ENCODE measurements at places on chromosomes 6 and 20.

GRCh38 chr6:81820980-81821379, 68.5 kb upstream of the TENT5A start:
- DNase-seq = no peak

DNA sequence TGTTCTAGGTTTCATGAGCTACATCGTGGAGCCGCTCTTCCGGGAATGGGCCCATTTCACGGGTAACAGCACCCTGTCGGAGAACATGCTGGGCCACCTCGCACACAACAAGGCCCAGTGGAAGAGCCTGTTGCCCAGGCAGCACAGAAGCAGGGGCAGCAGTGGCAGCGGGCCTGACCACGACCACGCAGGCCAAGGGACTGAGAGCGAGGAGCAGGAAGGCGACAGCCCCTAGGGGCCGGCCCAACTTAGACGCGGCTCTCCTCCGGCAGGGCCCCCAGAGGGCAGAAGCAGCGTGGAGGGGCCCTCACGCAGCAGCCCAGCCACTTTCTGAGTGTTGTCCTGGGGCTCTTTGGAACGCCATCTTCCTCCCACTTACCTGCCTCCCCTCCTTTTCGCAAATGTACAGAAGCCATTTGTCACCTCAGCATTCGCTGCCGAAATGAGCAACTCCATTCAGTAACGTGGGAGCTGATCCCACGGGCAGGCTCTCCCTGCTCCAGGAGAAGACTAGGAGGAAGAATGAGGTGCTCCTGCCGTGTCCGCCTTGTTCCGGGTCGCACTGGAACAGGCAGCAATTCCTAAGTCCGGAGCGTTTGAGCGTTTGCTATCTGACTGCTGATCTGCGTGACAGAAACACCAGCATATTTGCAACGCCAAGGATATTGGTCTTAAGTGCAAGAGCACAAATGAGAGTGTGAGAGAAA, 58.4 kb downstream of the MTFR2 start:
- no peak for DNase-seq

GRCh38 chr6:168219804-168220203, 99.8 kb downstream of the DACT2 start:
- DNase-seq = no peak

DNA sequence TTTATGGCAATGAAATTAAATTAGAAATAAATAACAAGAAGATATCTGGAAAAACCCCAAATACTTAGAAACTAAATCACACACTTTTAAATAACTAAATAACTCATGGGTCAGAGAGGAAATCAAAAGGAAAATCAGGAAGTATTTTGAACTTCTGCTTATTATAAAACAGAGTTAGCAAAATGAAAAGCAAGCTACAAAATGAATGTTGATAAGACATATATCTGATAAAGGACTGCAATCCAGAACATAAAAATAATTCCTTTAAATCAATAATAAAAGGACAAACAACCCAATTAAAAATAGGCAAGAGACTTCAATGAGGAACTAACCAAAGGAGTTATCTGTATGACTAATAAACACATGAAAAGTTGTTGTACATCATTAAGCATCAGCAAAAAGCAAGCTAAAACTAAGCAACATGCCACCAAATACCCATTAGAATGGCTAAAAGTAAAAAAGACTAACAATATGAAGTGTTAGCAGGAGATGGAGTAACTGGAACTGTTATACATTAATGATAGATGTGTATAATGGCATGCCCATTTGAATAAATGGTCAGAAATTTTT, 38.9 kb upstream of the STMND1 start:
- DNase-seq = no peak

DNA sequence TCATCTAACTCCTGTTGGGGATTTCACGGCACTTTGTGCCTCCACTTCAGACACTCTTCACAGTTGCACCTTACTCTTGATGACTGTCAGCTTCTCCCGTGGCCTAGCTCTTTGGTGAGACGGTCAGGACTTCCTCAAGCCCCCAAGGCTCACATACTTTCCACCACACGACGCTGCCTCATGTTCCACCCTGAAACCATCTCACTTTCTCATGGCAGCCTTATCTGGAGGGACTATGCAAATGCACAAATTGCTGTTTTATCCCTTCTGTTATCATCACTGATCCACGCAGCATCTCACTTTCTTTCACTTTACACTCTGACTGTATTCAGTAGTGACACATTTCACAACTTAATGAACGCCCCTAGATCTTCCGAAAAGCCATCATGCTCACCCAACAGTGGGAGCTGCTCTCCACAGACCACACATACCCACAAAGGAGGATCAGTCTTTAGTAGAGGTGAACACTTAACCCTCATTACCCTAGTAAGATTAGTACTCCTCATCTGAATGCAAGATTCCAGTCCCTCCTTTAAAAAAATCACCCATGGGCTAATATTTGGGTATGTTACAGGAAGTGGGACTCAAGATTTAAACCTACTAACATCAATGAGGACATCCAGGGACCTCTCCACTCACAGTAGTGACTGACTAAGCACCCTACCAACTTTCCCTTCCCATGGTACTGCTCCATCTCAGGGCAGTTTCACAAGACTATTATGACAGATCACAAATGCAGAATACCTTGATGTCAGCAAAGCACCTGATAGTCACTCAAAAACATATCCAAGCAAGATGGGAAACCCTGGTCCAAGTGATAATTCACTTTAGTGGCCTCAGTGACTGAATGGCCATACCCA, 35.4 kb downstream of the FYN start:
- peak; percentile 39 for DNase-seq

DNA sequence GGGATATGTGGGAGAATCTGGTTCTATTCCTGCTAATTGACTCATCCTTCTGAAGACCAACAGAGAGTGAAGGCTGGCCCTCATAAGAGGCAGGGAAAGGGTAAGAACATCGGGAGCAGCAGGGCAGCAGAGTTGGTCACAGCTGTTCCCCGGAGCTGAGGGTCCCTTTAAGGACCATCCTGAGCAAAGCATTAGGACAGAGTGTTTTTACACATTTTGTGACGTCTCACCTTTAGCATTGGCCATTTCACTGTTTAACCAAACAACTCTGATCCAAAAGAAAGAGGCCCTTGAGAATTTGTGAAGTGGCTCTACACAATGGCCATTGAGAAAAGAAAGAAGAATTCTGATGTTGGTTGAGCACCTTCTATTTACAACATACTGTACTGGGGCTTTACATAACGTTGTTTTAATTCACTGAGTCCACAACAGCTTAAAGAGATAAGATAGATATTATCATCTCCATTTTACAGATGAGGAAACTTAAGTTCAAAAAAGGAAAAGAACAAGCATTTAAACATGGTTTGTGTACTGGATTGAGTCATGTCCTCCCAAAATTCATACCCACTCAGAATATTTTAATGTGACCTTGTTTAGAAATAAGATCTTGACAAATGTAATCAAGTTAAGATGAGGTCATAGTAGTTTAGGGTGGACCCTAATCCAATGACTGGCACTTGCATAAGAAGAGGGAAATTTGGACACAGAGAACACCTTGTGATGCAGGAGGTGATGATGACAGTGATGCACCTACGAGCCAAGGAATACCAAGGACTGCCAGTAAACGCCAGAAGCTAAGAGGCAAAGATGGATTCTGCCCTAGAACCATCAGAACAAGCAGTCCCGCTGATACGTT, 62.0 kb downstream of the VGLL2 start:
- DNase-seq = no peak

DNA sequence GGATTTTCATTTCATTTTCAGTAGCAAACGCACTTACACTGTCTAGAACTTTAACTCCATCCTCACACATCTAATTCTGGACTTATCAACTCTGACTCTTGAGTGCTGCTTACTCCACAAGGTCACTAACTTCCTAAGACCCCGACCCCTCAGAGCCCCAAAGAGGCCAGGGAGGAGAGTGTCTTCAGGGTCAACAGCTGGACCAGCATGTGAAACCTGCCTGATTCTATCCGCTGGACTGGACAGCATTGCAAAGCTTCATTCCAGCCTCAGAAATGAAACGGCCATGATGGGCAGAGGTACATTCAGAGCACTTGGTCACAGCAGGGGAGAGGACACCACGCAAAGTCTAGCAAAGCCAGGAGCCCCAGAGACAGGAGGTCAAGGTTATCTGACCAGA, 9.1 kb downstream of the RNASET2 start:
- no peak for DNase-seq

DNA sequence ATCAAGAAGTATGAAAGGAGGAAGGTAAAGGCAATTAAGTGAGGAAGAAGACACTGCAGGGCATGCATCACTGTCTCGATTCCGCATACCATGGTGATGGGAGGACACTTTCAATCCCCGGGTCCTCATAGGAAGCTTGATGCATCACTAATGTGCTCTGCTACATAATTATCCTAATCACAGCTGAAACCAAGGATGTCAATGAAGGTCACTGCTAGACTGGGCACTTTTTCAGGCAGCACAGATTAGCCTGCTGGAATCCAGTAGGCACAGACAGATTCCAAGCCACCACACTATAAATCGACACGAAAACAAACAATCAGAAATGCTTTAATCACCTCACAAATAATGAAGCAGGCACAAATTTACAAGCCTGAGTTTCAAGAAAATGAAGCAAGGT, 206.7 kb downstream of the KIF16B start:
- no peak for DNase-seq

DNA sequence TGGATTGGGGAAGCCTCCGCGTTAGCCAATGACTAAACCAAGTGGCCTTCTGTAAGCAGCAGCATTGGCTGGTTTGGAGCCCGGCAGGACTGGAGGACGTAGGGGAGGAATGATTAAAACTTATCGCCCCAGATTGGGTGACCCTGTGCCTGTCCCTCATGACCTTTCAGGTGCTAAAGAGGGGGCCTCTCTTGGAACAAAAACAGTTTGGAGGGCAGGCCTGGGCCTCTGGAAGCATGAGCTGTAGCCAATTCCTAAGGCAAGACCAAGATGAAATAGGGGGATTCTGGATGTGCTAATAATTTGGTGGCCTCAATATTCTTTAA, 1.4 kb downstream of the GMPR start:
- DNase-seq = no peak

DNA sequence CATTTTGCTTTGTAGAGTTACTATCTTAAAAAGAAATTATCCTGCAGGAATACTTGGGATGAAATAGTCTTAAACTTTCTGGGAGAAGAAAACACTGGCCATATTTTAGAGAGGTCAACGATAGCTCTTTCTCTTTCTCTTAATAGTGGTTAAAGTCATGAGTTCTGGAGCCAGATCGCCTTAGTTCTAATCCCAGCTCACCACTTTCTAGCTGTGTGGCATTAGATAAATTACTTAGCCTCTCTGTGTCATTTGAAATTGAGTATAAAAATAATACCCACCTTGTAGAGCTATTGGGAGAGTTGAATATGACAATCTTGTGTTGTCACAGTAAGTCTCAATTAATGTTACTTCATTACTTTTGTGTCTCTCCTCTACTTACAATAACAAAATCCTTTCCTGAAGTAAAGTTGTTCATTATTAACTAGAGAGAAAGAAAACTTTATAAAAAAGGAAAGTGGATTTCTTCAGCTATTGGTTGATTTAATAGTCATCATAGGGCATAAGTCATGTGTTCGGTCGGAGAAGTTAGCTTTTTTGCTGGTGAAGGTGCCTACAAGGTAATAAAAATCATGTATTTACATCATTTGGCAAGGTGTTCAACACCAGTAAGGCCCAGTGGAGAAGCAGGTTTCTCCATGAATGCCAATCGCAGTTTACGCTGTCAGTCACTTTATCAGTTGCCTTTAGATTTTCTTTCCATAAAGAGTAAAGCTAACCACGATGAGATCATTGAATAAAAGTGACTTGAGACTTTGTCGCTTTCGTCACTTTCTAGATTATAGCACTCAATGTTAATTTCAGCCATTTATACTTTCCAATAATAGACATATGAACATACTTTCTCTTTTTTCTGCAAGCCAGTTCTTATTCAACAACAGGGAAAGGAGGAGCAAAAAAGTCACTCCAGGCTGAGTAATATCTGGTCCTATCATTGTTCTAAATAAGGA, 2.0 kb downstream of the NEDD9 start:
- no peak for DNase-seq

GRCh38 chr6:3808759-3809514, 40.2 kb upstream of the FAM50B start:
- DNase-seq = no peak

GRCh38 chr6:53706525-53706924, 41.0 kb upstream of the KLHL31 start:
- DNase-seq = no peak

- DNase-seq = no peak
Observed at GRCh38 chr6:41367700-41368099, 32.3 kb downstream of the NCR2 start.

DNA sequence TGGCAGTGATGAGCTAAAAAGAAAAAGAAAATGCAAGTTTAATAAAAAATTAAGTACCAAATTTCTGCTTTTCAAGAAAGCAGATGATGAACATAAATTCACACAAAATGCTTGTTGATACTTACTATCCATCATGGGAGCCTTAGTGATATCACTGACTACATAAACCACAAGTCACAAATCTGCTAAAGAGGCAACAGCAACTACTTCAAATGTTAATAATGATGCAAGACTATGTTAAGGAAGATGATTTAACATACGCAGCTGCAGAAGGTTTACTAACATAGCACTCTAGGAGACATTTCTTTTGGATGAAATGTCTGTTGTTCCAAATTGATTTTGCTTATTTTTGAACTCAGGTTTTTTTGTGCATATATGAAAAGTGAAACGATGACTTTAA, 18.6 kb downstream of the FYN start:
- no peak for DNase-seq

DNA sequence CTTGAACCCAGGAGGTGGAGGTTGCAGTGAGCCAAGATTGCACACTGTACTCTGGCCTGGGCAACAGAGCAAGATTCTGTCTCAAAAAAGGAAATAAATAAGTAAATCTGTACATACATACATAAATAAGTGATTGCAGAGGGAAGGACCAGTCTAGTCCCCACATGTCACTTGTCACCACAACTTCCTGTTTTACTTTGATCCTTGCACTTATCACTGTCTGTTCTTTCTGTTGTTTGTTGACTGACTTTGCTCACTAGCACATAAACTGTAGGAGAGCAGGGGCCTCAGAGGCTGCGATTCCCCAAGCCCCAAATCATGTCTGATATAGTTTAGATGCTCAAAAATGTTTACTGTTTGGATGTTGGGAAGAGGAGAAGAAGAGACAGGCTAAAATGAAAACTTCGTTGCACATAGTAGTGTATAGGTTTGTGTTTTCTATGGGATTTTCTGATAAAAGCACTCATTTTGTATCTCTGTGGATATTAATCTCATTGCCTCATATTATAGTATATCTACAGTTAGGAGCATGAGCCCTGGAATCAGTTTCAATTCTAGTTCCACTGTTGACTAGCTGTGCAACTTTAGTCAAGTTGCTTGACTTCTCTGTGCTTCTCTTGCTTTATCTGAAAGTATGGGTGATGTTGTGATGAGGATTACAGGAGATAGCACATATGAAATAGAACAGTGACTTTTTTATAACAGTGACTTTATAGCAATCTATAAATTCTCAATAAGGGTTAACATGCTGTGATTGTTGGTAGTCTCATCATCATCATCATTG, 165.0 kb downstream of the TBC1D7 start:
- DNase-seq = no peak
